Amniotic stem cell (primary cell): ENCODE measurements at places on chromosomes 7 and 10.

DNA sequence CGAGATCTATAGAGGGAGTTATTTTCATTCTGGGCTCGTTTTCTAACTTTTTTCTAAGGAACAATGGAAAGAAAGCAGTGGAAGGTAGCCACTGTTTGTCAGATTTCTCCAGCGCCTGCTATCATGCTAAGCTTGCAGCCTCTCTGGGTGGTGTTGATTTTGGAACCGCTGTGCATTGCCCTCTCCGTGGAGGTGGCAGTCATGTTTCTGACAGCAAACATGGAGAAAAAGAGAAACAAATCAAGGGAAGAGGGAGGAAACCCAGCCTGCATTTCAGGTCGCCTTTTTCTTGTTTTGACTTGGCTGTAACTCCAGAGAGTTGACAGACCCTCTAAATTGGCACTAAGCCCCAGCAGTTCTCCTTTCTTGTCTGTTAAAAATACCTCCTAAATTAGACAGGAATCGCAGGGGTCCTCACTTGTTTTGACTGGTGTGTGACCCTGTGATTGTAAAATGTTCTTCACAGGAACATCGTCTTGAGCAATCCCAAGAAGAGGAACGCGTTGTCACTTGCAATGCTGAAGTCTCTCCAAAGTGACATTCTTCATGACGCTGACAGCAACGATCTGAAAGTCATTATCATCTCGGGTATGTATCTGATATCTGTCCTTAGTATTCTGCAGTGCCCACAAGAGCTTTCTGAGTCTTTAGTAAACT lies 4.8 kb downstream of the ECHDC3 start:
- no peak for DNase-seq

- no peak for DNase-seq
These were observed 59.9 kb downstream of the KCNMA1 start for GRCh38 chr10:77577666-77578229.

GRCh38 chr10:118955531-118955930 lies 74.0 kb upstream of the NANOS1 start:
- no peak for DNase-seq

- DNase-seq = no peak
These were observed 63.9 kb upstream of the NANOS1 start for GRCh38 chr10:118965645-118966044.

GRCh38 chr10:60479305-60480020 lies 89.8 kb upstream of the ANK3 start:
- no peak for DNase-seq

DNA sequence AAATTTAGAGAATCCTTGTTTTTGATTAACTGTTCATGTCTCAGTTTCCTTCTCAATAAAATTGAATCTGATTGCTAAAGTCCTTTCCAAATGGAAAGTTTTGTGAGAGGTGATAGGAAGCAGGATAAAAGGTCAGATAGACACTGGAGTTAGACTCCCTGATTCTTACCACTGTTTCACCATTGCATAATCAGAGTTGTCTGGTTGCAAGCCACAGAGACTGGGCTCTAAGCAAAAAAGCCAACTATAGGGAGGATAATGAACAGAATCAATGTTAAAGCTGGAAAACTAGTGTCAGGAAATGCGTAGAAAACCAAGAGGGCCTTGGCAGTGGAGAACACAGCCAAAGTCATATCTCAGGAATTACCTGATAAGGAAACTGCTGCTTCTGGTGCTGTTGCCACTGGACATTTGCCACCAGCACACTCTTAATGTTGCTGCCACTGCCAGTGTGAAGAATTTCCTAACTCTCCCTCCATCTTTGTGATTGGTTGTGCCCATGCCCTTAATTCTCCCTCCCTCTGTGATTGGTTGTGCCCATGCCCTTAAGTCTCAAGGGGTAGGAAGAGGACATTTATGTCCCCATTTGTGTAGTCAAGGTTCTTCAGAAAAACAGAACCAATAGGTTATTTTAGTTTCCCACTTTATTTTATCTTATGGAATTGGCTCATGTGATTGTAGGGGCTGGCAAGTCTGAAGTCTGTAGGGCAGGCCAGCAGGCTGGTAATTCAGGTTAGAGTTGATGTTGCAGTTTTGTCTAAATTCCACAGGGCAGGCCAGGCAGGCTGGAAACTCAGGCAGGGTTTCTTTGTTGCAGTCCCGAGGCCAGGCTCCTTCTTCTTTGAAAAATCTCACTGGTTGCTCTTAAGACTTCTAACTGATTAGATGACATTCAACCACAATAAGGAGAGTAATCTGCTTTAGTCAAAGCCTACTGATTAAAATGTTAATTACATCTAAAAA lies 639.0 kb downstream of the REEP3 start:
- no peak for DNase-seq

GRCh38 chr10:98920360-98920759 lies 315.3 kb downstream of the HPSE2 start:
- no peak for DNase-seq

GRCh38 chr7:138006106-138006505 lies 4.2 kb upstream of the CREB3L2 start:
- no peak for DNase-seq
